Activated CD8-positive, alpha-beta T cell treated with anti-CD3 and anti-CD28 coated beads, Interleukin-2, amount 10 ng/mL, durations not matched to agents 7 days and 5 days (primary cell): ENCODE measurements at places on chromosomes 6 and 20. TPM values are rescaled to one million over a fixed set of nuclear protein-coding genes. Genes with fewer than 3 reads are reported as not detected.
A peak's percentile ranks its signal among the peaks of the same experiment; 100 is the strongest.

MEP1A gene
- not detected for total RNA-seq

- DNase-seq, result peak; percentile 76
These were observed 516 bp downstream of the GTPBP2 start for GRCh38 chr6:43628393-43629103.

GRCh38 chr6:41781366-41781730 is 766 bp downstream of the PRICKLE4 start:
- no peak for DNase-seq

TMEM244 gene
- total RNA-seq, result not detected

GRCh38 chr6:100382767-100383195 is 81.9 kb downstream of the SIM1 start:
- DNase-seq, result no peak

RAET1G gene
- not detected for total RNA-seq

HLA-DQA2 gene
- total RNA-seq, result not detected

DNA sequence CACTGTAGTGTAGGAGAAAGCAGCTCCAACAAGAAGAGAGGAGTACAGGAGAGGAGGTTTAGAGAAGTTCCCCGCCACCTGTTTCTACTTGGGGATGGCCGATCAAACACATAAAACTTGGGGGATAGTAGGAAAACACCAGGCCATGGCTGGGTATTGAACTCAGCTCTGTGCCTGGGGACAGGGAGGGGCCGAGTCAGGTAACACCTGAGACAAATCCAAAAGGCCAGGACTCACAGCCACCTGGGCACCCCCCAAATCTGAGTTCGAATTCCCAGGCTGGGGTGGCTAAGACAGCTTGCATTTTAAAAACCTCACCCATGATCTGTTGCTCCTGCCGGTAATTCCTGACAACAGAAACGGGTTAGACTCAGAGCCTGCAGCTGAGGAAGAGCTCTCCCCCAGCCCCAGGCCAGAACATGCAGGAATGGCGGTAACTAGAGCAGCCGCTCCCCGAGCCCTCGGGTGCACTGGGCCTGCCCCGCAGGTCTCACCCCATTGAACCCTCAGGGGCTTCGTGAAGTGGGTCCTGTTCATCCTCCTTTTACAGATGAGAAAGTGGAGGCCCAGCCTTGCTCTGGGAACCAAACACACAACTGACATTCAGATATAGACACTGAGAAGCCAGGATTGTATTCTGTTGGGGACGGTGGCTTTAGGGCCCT is 61.0 kb downstream of the TCP11 start:
- no peak for DNase-seq

DNA sequence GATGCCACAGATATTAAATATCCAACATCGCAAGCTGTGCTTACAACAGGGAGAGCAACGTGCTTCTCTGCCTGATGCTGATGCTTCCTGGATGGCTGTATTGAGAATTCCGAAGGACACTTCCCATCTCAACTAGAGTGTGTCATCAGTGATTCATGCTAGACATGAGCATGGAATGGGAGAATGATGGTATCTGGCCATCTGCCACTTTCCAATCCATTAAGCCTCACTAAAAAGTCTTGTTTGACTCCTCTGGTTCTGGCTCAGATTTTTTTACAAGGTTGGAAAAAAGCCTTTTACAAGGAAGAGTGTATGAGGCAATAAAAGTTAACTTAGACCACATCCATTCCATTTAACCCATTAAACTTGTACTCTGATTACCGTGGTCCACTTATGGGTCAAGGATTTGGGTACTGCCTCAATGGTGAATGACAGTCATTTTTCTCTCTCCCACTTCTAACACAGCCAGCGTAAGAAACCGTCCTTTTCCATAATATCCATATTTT is 265.3 kb downstream of the UST start:
- DNase-seq, result no peak

- DNase-seq, result no peak
These were observed 1.9 kb downstream of the KIF16B start for GRCh38 chr20:16571333-16571732.

SLC32A1 gene
- not detected for total RNA-seq

DNA sequence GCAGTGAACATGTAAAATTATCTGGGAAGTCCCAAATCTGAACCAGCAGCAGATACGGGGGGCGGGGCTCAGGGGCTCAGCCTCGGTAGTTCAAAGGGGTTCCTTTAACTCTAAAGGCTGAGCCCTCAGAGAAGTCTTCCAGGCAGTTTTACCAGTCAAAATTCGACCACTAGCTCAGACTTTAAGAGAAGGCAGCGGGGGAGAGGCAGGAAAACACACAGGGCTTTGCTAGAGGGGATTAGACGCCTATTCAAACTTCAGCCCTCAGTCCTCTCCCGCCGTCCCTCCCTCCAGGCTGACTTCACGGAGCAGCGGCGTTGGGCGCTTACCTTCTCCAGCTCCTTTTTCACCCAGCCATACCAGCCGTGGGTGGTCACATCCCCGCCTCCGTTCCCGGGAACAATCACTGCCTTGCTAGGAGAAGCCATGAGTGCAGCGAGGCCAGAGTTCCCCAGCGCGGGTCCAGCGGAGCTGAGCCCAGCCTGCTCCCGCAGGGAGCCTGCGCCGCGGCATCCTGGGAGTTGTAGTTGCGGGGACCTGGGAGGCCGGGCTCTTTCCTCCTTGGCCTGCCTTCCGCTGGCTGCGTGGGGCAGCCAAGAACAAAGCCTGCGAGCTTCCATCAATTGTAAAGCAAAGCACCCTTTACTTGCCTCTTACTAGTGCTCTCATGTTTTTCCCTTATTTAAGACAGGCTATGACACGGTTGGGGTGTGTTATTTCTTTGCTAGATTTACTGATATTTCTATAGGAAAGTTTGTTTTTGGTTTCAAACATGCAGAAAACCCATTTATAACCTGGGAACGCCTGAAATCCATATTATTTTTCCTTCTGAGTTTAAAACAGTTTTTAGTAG is at the start of gene RBBP9:
TSS of gene RBBP9 (minus strand) at position 486 of the 853 bp plus-strand sequence. CDS start at position 428, 58 bp downstream.
- peak; percentile 81 for DNase-seq

- no peak for DNase-seq
These were observed 39.1 kb upstream of the TBC1D22B start for GRCh38 chr6:37218511-37218910.

- no peak for DNase-seq
These were observed 28.1 kb downstream of the NRSN1 start for GRCh38 chr6:24154121-24154520.

PRSS35 gene
- not detected for total RNA-seq

DNA sequence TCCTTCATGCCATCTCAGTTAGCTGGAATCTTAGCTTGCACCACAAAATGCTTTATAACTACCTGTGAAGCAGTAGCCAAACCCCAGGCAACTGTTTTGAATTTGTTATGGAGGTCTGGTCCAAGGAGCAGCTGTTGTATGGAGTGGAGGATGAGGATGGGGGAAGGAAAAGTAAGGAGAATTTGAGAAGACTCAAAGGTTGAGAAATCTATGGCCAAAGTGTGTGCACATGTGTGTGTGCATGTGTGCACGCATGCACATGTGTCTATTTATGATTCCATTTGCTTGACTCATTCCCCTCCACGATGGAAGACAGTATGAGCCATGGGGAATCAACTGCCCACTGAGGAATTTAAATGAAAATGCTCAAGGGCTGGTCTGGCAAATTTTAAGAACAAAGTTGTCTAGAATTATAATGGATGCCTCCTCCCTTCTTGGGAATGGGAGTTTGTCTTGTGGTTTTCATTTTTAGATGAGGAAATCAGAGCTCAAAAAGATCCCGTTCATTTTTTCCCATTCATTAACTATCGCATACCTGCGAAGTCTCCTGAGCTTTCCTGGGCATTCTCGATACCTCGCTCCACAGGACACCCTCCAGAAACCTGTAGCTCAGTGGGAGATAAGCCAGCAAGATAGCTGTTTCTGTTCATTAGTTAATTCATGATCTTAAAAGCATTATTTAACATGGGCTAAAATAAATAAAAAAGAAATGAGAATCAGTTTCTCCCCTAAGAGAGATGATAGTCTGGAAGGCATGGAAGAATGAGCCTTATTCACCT is 152.3 kb upstream of the NEDD9 start:
- DNase-seq, result no peak

- peak; percentile 95 for DNase-seq
These were observed 985 bp downstream of the ZBP1 start for GRCh38 chr20:57619051-57619831.

DNA sequence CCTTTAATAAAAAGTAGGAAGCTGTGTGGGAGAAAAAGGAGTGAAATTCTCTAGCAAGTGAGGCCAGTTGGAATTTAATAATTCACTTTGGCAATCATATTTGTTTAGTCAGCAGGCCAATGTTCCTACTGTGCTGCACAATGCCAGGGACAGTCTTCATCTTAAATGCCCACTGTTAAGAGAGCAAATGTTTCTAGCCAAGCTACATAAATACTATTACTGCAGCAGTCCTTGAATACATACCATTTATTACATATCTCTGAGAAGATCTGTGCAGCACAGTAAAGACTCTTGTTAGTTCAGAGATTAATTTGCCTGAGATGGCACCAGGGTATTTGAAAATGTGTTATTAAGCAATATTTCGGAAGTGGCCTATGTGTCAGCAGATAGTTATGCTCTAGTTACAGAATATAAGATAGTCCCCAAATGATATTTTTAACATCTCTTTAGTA is 105.4 kb downstream of the OGFRL1 start:
- no peak for DNase-seq

DNA sequence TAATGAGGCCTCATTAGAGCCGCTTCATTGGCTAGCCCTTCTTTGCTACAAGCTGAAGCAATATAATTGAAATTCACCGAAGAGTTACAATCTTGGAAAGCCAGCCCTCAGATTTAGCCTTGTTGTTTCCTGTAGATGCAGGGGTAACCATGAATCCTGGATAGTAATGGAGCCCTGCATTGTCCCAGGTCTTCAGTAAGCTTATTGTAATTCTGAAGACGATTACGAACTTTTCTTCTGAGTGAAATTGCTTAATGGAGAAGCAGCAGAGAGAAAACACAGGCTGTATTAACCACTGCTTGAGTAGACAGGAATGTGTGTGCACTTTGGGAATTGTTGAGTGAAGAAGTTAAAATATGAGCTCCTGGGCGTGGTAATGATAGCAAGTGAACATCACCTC is 26.3 kb upstream of the NAA20 start:
- no peak for DNase-seq

- peak; percentile 67 for DNase-seq
These were observed 5.4 kb downstream of the ADA start for GRCh38 chr20:44646023-44646640.

DNA sequence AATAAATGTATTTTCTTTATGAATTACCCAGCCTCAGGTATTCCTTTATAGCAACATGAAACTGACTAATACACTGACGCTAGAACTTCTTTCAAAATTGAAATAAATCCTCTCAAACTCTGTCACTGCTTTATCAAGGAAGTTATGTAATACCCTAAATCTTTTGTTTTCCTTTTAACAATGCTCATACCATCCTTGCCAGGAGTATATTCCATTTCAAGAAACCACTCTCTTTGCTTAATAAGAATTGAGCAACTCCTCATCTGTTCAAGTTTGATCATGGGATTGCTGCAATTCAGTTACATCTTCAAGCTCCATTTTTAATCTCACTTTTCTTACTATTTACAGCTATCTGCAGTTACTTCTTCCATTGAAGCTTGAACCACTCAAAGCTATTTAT is 707.6 kb upstream of the MARCKS start:
- DNase-seq, result no peak

TCF21 gene
- not detected for total RNA-seq

DNA sequence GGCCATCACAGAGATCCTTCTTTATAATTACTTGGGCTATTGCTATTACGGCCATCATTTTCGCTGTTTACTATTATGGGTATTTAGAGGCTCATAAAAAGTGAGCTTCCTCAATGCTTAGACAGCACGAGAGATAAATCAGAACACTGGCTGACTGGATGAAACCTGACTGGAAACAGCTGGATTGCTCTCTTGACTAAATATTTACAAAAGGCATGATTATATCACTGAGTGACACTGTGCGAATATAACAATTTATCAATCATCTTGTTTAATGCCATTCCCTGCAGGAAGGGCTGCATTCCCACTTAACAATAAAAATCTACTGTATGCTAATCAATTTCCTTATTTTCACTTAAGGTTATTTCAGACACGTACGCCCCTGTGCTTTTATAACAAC is 260.1 kb upstream of the ARID1B start:
- DNase-seq, result no peak

BCAS1 gene
- not detected for total RNA-seq

TSPO2 gene
- total RNA-seq, result not detected

ZSCAN12 gene
- total RNA-seq, result 11.4 TPM

SLC22A3 gene
- not detected for total RNA-seq

SLC17A9 gene
- 57.8 TPM for total RNA-seq

DNA sequence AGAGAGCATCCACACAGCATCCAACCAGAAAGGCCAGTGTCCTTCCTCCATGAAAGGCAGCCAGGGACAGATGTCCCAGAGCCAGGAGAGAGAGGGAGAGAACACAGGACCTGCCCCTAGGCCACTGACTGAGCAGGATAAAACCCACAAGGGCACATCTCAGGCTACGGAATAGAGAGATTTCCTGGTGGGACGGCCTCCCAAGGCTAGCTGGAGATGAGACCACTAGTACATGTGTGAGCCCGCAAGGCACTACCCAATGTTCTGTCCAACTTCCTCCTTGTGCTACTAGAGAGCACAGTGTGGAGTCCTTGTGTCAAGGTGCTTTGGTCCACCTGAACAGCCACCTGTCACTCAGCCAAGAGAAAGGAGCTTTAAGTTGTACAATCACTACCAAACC is 44.2 kb downstream of the PLCG1 start:
- DNase-seq, result peak; percentile 18

GRCh38 chr6:122755901-122756300 is 23.6 kb upstream of the FABP7 start:
- no peak for DNase-seq

GRCh38 chr6:154754152-154754551 is 20.9 kb downstream of the SCAF8 start:
- DNase-seq, result no peak

- DNase-seq, result peak; percentile 63
These were observed 15.1 kb upstream of the PPP1R16B start for GRCh38 chr20:38790200-38791053.

DNA sequence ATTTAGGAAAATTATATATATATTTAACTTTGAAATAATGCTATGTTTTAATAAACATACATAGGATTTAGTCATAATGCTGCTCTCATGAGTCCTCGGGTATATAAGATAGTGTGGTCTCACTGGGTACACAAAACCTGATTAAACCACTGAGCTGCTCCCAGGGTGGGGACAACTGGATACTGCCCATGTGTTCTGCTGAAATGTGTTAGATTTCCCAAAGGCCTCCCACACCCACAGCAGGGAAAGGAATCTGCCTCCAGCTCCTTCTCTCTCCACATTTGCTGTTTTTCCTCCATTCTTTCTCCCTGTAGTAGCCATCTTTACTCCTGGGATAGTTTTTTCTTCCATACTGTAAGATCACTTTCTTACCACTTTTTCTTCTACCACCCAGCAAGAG is 69.2 kb upstream of the TRAF3IP2 start:
- DNase-seq, result no peak

DLL1 gene
- total RNA-seq, result 10.7 TPM

DNA sequence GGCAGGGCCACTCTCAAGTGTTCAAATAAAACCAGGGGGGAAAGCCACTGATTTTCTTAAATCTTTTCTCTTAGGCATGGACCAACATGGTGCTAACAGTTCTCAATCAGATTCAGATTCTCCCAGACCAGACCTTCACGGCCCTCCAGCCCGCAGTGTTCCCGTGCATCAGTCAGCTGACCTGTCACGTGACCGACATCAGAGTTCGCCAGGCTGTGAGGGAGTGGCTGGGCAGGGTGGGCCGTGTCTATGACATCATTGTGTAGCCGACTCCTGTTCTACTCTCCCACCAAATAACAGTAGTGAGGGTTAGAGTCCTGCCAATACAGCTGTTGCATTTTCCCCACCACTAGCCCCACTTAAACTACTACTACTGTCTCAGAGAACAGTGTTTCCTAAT is 41.5 kb upstream of the SMIM28 start:
- no peak for DNase-seq

NRSN1 gene
- total RNA-seq, result not detected

RWDD2A gene
- total RNA-seq, result 0.57 TPM

FAM217A gene
- not detected for total RNA-seq
